ENCODE measurements at places on chromosomes 11 and 22.

DNA sequence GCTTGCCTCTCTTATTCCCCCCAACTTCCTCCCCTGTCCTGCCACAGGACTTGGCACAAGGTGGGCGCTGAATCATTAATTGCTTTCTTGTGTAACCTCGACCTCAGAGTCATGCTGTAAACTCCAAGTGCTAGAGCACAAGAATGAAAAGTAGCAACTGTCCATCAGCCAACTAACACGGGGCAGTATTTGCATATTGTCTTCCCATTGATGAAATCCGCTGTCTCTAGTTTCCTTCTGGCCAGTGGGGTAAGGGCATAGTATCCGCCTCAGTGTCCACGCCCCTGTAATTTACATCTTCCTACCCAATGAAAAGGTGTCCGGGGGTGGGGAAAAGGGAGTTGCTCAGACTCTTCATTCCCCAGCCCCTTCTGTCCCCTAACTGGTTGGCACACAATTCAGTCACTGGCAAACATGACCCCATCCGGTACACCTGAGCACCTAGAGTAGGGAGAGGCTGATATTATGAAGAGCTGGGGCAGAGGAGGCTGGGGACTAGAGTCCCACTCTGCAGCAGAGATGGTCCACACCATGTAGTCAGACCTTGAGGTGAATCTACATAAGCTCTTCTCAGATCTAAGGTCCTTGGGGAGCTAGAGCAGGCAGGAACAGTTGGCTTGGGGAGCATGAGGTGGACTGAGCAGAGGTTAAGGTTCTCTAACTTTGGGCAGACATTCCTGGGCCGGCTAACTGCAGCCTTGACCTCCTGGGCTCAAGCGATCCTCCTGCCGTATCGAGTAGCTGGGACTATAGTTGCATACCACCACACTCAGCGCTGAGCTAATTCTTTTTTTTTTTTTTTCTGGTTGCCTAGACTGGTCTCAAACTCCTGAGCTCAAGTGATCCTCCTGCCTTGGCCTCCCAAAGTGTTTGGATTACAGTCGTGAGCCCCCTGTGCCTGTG lies 6.8 kb upstream of the GGA1 start:
- no peak for DNase-seq

GRCh38 chr11:92885600-92885999 lies 83.9 kb upstream of the MTNR1B start:
- no peak for DNase-seq

- no peak for DNase-seq
Measured at GRCh38 chr11:1673446-1674172, 23.4 kb upstream of the KRTAP5-6 start.

- no peak for DNase-seq
Measured at GRCh38 chr11:79039122-79039521, 401.7 kb downstream of the TENM4 start.

DNA sequence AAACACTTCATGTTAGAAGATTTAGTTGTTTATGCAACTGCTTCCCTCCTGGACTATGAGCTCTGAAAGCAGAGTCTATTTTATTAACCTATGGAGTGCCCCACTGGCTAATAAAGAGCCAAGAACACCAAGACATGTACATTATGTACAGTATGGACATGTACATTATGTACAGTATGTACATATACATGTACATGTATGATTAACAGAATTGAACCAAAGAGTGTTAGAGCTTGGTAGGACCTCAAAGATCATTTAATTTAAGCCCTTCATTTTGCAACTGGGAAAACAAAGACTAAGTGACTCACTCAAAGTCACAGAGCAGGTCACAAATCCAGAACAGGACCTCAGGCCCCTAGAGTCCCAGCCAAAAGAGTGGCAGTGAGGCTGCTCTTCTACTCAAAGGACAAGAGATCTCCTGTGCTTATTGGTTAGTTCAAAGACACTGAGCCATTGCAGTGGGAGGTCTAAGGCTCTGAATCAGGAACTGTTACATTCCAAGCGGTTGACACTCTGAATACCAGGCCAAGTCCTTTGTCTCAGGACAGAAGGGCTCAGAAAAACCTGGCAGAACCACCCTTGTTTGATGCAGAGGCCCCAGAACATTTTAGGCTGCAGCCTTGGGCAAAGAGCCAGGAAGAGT lies 103.8 kb downstream of the FAM168A start:
- DNase-seq, result no peak

Measured in naive thymus-derived CD8-positive, alpha-beta T cell (primary cell).